Inflammatory macrophage treated with lipopolysaccharide for 1 hour (primary cell): ENCODE measurements at places on chromosomes 4 and X.

- no peak for DNase-seq
Observed at GRCh38 chr4:171221181-171221580, 592.0 kb upstream of the GALNTL6 start.

GRCh38 chr4:145098675-145099037, 545 bp downstream of the ABCE1 start:
- DNase-seq = peak; percentile 75

DNA sequence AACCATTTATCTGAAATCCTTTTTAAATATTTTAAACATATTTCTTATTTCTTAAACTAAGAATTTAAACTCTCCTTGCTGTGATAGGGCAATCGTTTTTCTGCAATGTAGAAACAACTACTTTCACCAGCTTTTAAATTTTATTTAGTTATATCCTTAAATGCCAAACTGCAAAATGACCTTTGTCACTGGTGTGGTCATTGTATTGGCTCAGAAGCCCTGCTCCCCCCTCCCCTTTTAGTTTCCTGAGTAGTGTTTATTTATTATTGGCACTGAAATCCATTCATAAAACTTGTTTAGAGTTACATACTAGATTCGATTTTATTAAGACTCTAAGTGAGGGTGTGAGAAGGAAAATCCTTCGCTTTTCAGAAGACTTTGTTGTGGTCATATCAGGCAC, 23.0 kb downstream of the MAOA start:
- no peak for DNase-seq

- peak; percentile 9 for DNase-seq
Observed at GRCh38 chrX:10769195-10769594, 148.8 kb upstream of the MID1 start.

DNA sequence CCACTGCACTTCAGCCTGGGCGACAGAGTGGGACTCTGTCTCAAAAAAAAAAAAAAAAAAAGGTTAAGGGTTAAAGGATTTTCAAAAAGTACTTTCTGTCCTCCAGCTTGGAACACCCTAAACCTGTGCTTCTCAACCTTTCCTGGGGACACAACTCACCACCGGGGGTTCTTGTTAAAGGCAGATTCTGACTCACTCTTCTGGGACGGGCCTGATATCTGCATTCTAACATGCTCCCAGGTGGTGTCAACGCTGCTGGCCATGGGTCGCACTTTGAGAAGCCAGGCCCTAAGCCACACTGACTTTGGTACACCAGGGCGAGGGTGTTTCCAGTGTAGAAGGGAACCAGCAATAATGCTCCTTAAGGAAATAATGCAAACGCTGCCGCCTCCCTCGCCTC, 46.1 kb downstream of the AFAP1 start:
- DNase-seq = no peak
